Small intestine (tissue), 16 donors: ENCODE measurements at places on chromosomes 5 and 9.

GRCh38 chr9:33894316-33894715, 77.4 kb downstream of the UBE2R2 start:
- H3K27ac ChIP-seq: no peak overlapping the region
- H3K27me3 ChIP-seq: no peaks in the 10 kb centered on the region
- H3K4me3 ChIP-seq: no peak overlapping the region
- H3K4me1 ChIP-seq: no peaks in the 10 kb centered on the region
- no peaks in the 10 kb centered on the region for H3K36me3 ChIP-seq

DNA sequence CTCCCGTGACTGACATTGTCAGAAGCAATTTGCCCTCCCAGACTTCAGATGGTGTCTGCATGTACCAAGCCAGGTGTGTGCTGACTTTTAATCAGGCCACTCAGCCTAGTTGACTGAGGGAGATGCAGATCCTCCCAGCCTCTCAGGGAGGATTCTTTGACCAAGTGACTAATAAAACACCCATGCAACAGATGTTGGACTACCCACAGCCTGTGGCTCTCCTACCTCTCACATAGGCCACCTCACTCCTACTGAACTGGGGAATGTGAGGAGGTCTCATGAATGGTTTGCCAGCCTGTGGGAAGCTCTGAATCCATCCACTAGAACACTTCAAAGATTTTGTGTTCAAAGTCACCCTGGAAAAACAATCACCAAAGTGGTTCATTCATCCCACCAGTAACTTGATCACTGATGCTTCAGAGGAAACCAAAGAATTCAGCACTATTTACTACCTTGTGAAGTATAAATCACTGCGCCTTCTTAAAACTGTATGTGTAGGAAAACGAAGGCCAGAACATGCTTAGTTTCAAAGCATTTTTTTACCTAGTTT, 80.1 kb downstream of the ESM1 start:
- DNase-seq: no peak
- no peak overlapping the region for H3K27ac ChIP-seq
- no peaks in the 10 kb centered on the region for H3K4me1 ChIP-seq
- H3K36me3 ChIP-seq: no peaks in the 10 kb centered on the region
- H3K27me3 ChIP-seq: peaks cover 13% of the 10 kb centered on the region

GRCh38 chr5:154221371-154221896, 30.9 kb downstream of the GALNT10 start:
- no peak for DNase-seq
- no peak overlapping the region for H3K4me3 ChIP-seq
- H3K4me1 ChIP-seq: no peaks in the 10 kb centered on the region
- H3K36me3 ChIP-seq: peaks cover 7% of the 10 kb centered on the region
- H3K27me3 ChIP-seq: no peaks in the 10 kb centered on the region

DNA sequence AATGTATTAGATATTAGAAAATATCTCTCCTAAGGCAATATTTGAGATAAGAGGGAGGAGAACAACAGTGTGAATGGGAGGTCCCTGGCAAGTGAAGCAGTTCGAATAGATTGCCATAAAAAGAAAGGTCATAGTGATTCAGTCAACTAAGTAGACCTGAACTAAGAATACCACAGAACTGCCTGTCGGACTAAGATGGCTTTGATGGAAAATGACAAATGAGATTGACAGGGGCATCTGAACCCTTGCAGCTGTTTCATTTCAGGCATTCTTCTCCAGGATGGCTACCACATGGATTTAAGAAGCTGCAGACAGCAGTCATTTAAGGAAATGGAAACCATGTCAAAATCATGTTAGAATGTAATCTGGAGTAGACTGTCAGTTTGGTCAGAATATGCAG, 308.4 kb upstream of the MEF2C start:
- H3K4me1 ChIP-seq: no peaks in the 10 kb centered on the region
- H3K36me3 ChIP-seq: no peaks in the 10 kb centered on the region
- DNase-seq: no peak
- no peaks in the 10 kb centered on the region for H3K27me3 ChIP-seq
- H3K4me3 ChIP-seq: no peak overlapping the region

- H3K36me3 ChIP-seq: no peaks in the 10 kb centered on the region
- H3K4me3 ChIP-seq: no peak overlapping the region
- no peak for DNase-seq
- H3K27me3 ChIP-seq: no peaks in the 10 kb centered on the region
- H3K4me1 ChIP-seq: peaks cover 3% of the 10 kb centered on the region
Measured at GRCh38 chr5:16525651-16526050, 60.1 kb upstream of the ZNF622 start.

- H3K27me3 ChIP-seq: no peaks in the 10 kb centered on the region
- H3K4me1 ChIP-seq: no peaks in the 10 kb centered on the region
- H3K4me3 ChIP-seq: no peak overlapping the region
- peaks cover 6% of the 10 kb centered on the region for H3K36me3 ChIP-seq
- DNase-seq: no peak
Measured at GRCh38 chr9:95813923-95814322, 61.6 kb upstream of the ERCC6L2 start.
